ENCODE measurements at places on chromosomes 4 and X.

GRCh38 chrX:111868726-111869638 is 7.0 kb upstream of the TRPC5OS start:
- no peak for DNase-seq

- no peak for DNase-seq
Measured at GRCh38 chr4:16227462-16227868, 1.2 kb upstream of the TAPT1 start.

GRCh38 chr4:17058916-17059741 is 160.7 kb upstream of the LDB2 start:
- no peak for DNase-seq

- no peak for DNase-seq
Measured at GRCh38 chr4:142110136-142110535, 473.8 kb downstream of the IL15 start.

All from GDM1 (cell line).